ENCODE measurements at places on chromosomes 4 and X.
A peak's percentile ranks its signal among the peaks of the same experiment; 100 is the strongest.

DNA sequence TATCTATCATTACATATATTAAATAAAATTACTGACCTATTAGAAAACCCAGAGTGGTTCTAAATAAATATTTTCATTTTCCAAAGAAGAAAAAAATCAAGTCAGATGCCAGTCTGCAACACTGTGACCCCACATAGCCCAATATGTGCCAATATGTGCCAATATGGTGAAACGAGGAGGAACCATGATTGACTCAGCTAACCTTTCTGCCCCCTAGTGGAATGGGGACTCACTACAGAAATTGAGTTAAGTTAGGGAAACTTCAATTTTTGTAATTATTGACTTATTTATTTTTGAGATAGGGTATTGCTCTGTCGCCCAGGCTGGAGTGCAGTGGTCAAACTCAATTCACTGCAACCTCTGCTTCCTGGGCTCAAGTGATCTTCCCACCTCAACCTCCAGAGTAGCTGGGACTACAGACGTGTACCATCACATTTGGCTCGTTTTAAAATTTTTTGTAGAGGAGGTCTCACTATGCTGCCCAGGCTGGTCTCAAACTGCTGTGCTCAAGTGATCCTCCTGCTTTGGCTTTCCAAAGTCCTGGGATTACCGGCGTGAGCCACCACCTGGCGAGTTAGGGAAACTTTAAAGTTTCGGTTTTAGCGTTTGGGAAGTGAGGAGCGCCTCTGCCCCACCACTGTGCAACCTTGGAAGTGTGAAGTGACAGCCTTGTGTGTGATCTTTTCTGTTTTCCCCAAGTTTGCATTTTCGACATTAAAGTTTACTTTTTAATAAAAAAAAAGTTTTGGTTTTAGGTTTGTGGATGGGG lies 116.8 kb upstream of the SHISA3 start:
- peak; percentile 2 for DNase-seq

DNA sequence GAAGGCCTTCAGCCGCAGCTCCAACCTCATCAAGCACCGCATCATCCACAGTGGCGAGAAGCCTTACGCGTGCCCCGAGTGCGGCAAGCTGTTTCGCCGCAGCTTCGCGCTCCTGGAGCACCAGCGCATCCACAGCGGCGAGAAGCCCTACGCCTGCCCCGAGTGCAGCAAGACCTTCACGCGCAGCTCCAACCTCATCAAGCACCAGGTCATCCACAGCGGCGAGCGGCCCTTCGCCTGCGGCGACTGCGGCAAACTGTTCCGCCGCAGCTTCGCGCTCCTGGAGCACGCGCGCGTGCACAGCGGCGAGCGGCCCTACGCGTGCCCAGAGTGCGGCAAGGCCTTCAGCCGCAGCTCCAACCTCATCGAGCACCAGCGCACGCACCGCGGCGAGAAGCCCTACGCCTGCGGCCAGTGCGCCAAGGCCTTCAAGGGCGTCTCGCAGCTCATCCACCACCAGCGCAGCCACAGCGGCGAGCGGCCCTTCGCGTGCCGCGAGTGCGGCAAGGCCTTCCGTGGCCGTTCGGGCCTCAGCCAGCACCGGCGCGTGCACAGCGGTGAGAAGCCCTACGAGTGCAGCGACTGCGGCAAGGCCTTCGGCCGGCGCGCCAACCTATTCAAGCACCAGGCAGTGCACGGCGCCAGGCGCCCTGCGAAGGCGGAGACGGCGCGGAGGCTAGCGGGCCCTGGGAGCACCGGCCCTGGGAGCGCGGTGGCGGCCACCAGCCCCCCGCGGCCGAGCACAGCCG lies 9.8 kb downstream of the ZFP92 start:
- DNase-seq, result no peak

DNA sequence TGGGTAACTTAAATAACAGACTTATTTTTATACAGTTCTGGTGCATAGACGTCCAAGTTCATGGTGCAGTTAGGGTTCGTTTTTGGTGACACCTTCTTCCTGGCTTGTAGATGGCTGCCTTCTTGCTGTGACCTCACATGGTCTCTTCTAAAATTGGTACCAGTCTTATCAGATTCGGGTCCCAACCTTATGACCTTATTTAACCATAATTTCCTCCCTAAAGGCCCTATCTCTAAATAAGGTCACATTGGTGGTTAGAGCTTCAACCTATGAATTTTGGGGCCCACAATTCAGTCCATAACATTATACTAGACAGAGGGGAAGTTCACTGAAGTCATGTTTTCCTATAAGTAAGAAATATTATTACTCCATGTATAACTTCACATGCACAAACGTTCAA lies 128.0 kb downstream of the CFAP299 start:
- no peak for DNase-seq

DNA sequence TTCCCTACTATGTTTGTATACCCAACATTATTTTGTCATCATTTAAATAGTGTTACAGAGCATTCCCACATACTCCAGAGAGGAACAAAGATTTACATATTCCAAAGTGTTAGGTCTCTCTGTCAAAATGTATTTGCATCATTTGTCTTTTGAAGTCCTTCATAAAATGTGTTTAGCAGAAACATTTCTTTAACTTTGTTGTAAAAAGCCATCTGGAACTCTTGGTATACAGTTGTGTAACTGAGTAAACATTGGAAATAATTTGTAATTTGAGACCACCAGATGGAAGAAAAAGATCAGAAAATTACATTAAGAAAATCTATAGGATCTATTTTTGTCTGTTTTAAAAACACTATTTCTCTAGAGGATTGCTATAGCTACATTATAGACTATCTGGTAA lies 56.6 kb upstream of the ALB start:
- DNase-seq, result no peak

- no peak for DNase-seq
Observed at GRCh38 chrX:65707151-65707550, 39.7 kb downstream of the MSN start.

DNA sequence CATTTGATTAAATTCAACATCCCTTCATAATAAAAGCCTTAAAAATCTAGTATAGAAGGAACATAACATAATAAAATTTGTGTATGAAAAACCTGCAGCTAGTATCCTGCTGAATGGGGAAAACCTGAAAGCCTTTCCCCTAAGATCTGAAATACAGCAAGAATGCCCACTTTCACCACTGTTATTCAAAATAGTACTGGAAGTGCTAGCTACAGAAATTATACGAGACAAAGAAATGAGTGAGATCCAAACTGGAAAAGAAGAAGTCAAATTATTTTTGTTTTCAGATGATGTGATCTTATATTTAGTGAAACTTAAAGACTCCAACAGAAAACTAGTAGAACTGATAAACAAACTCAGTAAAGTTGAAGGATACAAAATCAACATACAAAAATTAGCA lies 152.9 kb downstream of the RTL3 start:
- no peak for DNase-seq

- peak; percentile 10 for DNase-seq
Observed at GRCh38 chr4:99722006-99722405, 64.4 kb upstream of the C4orf54 start.

- DNase-seq, result no peak
Observed at GRCh38 chrX:44914532-44915198, 41.7 kb downstream of the KDM6A start.

DNA sequence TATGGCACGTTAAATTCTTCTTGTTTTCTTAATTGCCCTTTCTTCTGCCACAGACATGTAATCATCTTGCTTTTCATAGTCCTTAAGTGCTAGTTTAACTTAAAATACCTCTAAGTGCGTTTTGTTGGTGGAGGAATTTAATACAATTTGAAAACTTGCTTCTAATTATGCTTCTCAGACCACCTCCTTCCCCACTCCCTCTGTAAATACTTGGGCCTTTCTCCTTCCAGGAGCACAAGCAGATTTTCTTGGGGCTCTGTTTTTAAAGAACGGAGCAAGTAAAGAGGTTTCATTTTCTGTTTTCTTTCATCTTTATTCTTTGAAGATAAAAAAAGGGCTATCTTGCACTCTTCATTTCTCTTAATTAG lies 559 bp upstream of the PCDH18 start:
- DNase-seq, result no peak

DNA sequence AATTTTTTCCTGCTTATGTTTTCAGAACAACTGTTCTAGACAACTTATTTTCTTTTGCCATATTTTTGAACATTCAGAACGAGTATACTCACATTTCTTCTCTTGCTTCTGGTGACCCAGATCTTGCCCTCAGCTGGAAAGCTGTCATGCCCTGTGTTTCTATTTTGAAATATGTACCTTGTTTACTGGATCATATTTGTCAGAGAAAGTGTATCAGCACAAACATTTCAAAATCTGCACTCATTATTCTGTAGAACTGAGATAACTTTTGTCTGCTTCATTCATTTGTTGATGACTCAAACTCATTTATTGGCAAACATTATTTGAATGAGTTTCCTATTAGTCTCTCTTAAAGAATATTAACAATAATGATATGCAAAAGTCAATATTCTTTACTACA lies 46.2 kb upstream of the FAM9A start:
- DNase-seq, result no peak

DNA sequence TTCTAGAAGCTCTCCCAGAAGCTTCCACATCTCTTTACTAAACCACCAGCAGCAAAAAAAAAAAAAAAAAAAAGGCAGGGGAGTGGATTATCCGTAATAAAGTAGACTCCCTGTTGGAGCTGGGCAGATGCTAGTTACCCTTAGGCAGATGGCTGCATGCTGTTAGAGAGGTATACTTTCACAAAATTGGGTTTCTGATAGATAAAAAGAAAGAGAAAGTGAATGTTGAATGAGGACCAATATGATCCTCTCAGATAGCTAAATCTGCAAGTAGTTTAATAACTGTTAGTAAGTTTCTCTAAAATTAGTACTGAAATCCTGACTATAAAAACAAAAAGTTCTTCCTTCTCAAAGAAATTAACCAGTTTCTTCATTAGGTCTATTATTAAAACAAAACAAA lies 195.4 kb downstream of the ANAPC10 start:
- no peak for DNase-seq

- no peak for DNase-seq
Observed at GRCh38 chr4:163534056-163534455, 39.6 kb downstream of the TMA16 start.

DNA sequence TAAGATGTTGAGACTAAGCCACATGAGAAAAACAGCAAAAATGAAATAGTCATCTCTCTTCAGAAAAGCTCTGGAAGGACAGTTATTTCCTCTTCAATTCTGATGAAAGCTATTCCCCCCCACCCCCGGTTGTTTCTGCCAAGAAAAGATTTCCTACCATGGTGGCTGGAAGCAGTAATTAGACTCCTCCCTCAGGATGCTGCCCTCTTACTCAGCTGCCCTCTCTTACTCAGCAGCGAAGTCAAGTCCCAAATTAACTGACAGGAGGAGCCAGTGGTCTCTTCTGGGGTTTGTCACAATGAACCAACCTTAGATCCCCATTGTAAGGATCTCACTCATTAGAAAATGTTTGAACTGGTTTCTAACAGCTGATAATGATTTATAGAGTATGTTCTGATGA lies 38.0 kb downstream of the GPM6B start:
- no peak for DNase-seq

DNA sequence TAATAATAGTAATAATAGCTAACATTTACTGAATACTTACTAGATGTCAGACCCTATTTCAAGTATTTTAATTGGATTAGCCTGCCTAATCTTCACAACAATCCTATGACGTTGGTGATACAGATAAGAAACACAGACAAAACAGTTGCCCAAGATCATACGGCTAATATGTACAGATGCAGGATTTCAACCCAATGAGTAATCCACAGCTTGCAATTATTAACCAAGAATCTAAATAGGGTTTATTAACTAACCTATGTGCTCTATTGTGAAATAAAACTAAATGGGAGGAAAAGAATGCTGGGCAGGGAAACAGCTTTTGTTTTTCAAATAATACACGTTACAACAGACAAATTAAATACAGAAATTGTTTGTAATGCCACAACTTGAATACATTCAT lies 23.4 kb downstream of the FBXO8 start:
- DNase-seq, result no peak

GRCh38 chr4:56655627-56656345 lies 25.3 kb downstream of the HOPX start:
- DNase-seq, result no peak

DNA sequence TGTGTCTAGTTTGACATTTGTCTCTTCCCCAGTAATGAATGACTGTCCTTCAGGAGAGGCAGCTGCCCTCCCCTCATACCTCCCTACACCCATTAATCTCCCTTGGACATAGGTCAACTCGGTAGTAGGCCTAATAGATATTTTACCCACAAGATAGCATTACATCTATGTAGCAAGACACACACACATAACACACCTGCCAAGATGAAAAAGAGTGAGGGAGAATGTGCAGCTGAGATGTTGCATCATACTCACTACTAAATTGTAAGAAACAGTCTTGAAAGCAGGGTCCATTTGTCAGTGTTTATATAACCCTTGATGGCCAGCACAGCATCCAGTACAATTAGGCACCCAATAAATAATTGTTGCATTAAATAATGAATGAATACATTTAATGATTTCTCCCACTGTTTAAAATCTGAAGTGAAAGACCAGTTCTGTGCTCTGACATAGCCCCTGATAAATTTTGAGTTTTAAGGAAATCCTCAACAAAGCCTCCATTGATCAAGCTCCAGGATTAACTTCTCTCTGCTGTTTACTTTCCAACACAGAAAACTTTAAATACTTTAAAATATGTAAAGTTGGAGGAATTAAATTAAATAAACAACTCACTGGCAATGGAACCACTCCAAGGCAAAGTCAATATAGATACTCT lies 440.8 kb upstream of the RASGEF1B start:
- DNase-seq, result no peak

GRCh38 chrX:14056206-14056605 lies 26.5 kb upstream of the GEMIN8 start:
- DNase-seq, result no peak

GRCh38 chrX:20221902-20222301 lies 44.8 kb downstream of the RPS6KA3 start:
- no peak for DNase-seq

DNA sequence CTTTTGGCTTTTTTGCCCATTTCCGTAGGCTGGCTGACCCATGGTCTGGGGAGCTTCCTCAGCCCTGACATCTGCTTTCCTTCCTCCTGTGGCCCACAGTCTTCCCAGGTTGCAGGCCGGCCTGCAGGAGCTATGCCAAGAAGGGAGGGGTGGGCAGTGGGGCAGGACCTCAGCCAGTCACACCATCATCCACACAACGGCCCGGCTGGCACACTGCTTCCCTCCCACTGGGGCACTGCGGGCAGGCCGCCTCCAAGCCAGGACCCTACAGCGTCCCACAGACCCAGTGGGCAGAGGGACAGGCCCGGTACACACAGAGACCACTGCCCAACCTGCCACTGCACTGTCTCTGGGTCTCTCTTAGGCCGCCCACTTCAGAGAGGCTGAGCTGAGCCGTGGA lies 38.0 kb downstream of the CTBP1 start:
- DNase-seq, result no peak

DNA sequence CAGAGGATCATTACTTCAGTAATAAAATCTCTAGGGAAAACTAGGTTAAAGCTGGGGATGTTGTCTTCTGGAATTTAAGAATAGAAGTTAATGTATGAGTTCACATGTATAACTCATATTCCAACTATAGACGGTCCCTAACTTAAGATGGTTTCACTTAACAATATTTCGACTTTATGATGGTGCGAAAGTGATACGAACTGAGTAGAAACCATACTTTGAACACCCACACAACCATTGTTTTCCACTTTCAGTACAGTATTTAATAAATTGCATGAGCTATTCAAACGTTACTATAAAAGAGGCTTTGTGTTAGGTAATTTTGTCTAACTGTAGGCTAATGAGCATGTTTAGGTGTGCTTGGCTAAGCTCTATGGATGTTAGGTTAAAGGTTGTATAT lies 38.7 kb downstream of the CCSER1 start:
- DNase-seq, result no peak

- no peak for DNase-seq
Observed at GRCh38 chr4:94527556-94528233, 76.0 kb downstream of the PDLIM5 start.

- no peak for DNase-seq
Observed at GRCh38 chrX:15843960-15844359, 10.7 kb downstream of the AP1S2 start.
